ENCODE measurements at places on chromosomes 7 and 10.

DNA sequence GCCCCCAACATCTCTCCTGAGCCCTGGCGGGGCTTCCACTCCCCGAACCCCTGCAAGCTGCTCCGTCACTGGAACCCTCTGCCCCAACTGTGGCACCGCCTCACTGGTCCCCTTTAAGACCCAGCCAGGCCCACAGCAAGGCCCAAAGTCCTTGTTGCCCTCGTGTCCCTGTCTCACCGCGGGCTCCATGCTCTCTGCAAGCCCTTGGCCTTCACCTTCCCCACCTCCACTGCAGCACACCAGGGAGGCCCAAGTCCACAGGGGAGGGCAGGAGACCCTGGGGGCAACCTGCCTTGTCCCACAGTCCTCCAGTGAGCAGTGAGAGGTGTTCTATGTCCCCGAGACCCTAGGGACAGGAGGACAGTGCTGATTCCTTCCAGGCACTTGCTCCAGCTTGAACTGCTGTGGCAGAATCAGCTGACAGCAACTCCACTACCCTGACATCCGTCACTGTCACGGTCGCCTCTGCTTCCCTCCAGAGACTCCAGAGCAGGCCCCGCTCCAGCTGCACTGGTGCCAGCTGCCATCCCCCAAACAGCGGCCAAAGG, 105.3 kb downstream of the CYTH3 start:
- DNase-seq: no peak

DNA sequence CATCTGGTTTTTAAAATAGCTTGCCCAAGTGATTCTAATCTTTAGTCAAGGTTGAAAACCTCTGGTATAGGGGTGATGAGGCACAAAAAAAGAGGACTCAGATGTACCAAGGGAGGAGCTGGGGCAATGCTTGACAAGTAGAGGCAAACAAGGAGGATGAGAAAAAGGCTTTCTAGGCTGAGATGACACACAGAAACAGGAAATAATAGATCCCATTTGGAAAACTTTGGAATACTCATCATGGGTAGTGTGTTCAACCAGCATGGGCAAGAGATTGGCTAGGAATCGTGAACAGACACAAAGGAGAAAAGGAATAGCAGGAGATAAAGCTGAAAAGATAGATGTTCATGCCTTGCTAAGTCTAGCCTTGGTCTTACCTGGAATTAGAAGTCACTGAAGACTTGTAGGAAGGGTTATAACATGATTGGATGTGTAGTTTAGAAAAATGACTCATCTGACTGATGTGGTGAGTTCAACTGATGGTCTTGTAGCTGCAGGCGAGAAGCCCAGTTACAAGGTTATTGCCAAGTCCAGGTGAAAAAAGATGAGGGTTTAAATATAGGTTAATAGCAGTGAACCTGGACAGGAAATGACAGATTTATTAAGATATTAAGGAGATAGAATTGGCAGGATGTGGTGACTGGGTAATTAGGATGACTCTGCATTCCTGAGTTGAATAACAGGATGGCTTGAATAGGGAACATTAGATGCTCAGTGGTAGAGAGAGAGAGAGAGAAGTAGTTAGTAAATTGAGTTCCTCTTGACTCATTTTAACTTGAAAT, 214.0 kb upstream of the LRGUK start:
- DNase-seq: no peak

GRCh38 chr7:107077699-107078516, 33.4 kb downstream of the PRKAR2B start:
- no peak for DNase-seq

DNA sequence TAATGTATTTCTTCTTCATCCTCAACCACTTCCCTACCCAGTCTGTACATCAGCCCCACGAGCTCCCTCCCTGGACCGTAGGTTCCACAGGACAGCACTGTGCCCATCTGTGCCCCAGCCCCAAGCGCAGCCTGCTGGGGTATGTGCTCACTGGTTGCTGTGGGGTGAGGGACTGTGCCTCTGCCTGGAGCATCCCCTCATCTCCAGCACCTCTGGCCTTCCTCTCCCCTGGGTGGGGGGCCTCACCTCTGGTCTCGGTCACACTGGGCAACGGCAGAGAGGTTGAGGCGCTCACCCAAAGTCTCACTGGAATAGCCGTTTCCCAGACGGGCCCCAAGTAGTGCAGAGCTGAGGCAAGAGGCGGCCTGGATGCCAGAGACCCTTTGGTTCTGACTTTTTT, 1.5 kb upstream of the PRKAR1B start:
- no peak for DNase-seq

- DNase-seq: no peak
Measured at GRCh38 chr7:76515999-76516443, 5.7 kb downstream of the UPK3B start.

DNA sequence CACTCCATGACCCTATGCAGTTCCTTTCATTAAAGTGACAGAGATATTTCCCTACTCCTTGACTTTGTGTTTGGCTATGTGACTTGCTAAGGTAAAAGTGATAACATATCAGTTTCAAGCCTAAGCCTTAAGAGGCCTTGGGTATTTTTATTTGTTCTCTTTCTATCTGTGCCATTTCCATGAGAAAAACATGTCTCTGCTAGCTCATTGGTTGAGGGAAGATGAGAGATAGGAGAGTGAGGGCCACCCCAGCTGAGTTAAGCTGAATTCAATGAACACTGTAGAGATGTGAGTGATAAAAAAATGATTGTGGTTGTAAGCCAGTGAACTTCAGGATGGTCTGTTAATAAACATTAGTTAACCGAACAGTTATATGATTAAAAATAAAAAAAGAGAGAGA, 13.4 kb downstream of the TASOR2 start:
- DNase-seq: no peak

GRCh38 chr10:70772627-70773026, 12.6 kb downstream of the TBATA start:
- no peak for DNase-seq

DNA sequence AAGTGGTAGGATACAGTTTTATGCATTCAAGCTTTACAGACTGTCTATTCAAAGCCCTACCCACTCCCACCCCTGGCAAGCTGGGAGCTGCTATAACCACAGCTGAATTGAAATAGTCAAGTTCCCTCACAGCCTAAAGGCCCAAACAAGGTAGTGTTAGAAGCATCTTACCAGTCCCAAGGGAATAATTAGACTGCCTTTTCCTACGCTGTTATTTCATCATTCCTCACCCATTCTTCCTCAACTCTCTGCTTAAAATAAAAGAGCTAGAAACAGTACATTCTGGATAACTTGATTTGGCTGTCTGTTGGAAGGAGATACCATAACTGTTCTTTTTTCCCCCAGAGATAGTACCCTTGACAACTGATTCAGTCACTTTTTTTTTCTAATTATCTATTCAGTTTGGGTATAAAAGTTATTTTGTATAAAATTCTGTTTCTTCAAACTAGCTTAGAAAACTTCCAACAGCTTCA, 54.0 kb downstream of the RAPGEF5 start:
- no peak for DNase-seq

GRCh38 chr7:137080516-137081203, 212.2 kb downstream of the CHRM2 start:
- DNase-seq: no peak

DNA sequence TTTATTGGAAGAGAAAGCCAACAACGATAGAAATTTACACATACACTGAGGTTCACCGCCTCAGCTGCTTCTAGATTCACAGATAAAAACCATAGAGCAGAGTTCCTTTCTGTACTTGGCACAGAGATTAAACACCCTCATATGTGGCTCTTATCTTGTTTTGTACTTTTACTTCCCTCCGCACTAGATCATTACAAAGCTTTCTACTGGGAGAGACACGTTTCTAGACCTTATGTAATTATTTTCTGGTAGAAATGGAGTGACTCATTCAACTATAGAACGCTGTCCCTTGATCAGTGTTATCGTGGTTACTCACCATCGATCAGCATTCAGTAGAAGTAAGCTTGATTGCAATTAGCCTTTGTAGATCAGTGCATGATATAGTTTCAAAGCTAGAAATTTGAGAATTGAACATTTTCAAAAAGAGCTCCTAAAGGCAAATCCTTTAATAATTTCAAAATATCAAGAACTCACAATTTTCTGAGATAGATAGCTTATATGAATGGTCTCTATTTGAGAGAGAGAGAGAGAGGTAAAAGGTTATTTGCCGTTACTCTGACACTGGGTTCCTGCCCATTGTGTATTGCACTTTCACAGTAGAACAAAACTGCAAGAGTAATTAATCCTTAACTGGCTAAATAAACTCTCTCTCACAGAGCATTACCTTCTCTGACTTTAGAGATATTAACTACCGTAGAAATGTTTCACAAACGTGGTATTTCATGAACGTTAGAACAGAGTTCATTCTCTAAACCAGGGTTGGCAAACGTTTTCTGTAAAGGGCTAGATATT, 26.1 kb upstream of the DNAJC1 start:
- no peak for DNase-seq

DNA sequence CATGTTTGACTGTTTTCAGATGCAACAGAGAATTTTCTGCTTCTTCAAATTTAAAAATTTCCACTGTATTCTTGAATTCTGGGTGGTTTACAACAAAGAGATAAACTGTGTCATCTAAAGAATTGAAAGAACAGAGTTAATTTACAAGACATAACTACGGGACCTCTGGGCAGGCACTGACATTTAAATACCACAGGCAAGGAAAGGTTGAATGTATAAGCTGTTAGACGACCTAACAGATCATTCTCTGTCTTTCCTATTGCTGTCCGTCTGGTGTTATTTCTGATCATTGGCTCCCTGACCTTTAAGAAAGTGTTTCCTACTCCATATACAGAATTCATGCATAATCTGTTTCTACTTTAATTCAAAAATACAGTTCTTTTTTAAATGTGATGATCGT, 15.5 kb upstream of the PON3 start:
- no peak for DNase-seq

GRCh38 chr7:41476460-41476803, 226.5 kb downstream of the INHBA start:
- no peak for DNase-seq

DNA sequence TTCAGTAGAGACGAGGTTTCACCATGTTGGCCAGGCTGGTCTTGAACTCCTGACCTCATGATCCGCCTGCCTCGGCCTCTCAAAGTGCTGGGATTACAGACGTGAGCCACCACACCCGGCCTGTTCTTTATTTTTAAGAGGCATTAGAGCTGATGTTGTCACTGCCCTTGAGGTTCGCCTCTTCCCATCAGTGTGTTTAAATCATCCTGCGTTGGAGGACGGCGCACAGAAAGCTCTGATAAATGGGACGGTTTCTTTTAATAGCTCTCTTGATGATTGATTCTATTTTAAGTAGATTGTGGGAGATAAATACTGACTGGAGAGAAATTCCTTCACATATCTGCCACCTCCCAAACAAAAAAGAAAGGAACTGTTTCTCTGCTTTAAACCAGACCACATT, 29.0 kb downstream of the UPP1 start:
- DNase-seq: no peak

DNA sequence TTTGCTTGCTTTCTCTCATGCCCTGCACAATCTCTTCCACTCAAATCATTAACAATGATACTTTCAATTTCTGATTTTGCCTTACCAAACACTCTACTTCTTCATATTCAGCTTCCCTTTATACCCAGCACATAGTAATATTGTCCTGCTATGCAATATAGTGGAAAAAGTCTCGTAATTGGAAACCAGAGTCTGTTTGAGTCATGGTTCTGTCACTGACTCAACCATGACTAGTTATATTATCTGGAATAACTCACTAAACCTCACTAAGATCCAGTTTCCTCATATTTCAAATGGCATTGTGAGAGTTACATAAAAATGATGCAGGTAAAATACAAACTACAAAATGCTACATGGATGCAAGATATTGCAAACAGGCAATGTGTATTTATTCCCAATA, 98.5 kb upstream of the LRRTM3 start:
- no peak for DNase-seq

GRCh38 chr7:95675016-95675415, 78.7 kb upstream of the PDK4 start:
- DNase-seq: no peak

- no peak for DNase-seq
Measured at GRCh38 chr7:138167222-138167621, 91.0 kb downstream of the AKR1D1 start.

DNA sequence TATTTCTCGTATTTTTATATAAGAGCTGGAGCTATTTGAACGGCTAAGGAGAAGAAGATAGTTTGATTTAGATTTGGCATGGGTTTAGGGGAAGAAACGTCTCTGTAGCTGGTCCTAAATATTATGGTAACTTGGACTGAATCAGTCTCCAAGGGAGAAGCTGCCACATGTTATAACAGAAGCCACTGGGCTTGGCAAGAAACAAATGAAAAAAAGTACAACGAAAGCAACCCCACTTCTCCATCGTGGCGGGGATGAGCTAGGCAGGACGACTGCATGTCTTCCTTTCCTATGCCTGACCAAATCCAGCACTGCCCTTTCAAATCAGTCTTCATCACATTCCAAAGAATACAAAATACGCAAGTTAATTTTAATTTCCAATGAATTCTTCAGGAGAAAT, 196.7 kb upstream of the KLF14 start:
- no peak for DNase-seq

DNA sequence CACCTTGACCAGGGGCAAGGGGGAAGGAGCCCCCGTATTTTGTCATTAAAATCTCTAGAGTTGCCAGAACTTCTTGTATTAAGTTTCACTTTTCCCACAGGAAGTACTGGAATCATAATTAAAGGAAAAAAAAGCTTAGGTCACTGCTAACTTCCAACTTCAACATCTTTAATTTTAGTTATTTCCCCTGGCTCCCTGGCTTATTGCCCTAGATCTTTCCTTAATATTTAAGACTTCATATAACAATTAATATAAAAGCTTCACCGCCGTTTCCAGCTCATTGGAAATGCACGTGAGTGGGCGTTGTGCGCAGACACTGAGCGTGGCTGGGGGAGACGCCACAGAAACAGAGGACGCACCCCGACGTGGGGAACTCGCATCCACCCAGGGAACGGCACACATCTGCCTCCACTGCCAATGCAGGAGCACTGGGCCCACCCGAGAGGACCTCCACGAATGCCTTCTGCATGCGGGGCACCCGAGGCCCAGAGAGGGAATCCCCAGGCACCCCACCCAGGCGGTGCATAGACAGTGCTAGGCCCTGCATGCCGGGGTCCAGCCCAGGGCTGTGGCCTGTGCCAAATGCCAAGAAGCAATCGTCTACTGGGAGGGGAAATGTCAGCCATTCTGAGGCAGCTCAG, 72.2 kb downstream of the ADARB2 start:
- no peak for DNase-seq

DNA sequence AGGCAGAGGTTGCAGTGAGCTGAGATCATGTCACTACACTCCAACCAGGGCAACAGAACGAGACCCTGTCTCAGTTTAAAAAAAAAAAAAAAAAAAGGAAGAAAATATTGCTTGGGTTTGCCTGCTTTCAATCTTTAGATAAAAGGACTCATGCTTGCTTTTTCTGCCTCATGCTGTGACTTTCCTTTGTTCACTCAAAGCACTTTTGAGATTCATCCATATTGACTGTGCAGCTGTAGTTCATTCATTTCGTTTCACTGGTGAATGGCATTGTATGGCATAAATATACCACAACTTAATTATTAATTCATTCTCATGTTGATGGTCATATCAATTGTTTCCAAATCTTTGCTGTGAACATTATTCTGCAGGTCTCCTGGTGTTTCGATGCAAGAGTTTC, 97.6 kb upstream of the NFE2L3 start:
- no peak for DNase-seq
